Stimulated activated CD8-positive, alpha-beta memory T cell treated with anti-CD3 and anti-CD28 coated beads, Interleukin-4, amount 100 ng/mL, for 1 hour (primary cell): ENCODE measurements at places on chromosomes 5 and 9.

DNA sequence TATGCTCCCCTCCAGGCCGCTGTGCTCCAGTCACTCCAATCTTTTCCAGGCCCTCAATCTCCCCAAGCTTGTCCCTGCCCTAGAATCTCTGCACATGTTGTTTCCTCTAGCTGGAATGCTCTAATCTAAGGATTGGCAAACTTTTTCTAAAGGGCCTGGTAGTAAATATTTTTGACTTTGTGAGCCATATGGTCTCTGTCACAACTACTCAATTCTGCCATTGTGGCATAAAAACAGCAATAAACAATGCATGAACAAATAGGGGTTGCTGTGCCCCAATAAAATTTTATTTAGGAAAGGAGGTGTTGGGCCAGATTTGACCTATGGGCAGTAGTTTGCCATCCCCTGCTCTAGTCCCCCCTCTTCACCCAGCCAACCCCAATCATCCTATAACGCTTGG is 150.5 kb upstream of the LRRTM2 start:
- no peak for DNase-seq

- DNase-seq = no peak
Measured at GRCh38 chr9:91185193-91185886, 176.4 kb downstream of the AUH start.

DNA sequence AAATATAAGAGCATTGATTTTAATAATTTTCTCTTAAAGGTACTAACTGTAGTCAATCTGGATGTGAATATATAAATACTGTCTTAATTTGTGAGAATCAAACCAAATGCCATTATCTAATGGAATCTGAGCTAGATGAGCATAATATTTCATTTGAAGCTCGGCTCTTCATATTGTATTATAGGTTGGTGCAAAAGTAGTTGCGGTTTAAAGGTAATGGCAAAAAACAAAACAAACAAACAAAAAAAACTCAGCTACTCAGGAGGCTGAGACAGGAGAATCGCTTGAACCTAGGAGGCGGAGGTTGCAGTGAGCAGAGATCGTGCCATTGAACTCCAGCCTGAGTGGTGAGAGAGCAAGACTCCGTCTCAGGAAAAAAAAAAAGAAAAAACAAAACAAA is 96.4 kb downstream of the CFAP90 start:
- DNase-seq = no peak

DNA sequence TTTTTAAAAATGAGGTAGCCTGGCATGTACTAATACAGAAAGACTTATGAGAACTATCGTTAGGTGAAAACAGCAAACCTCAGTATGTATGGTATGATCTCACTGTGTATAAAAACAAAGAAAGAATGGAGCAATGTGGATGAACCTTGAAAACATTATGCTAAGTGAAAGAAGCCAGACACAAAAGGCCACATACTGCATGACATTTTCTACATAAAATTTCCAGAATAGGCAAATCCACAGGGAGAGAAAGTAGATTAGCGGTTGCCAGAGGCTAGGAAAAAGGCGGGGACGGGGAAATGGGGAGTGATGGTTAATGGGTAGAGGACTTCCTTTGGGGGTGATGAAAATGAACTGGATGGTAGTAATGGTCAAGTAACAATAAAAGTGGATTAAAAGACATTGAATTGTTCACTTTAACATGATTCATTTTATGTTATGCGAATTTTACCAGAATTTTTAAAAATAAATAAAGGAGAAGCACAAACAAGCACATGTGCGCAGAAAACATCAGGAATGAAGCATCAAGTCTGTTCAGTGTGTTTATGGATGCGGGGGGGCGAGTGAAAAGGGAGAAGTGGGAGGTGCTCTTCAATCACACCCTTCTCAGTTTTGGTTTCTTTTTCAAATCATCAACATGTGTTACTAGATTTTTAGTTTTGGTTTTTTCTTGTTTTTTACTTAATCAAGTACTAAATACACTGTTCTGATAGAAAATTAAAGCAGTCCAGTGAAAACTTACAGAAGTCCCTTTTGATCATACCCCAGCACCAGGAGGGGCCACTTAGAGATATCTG is 16.3 kb downstream of the ROR2 start:
- DNase-seq = no peak

DNA sequence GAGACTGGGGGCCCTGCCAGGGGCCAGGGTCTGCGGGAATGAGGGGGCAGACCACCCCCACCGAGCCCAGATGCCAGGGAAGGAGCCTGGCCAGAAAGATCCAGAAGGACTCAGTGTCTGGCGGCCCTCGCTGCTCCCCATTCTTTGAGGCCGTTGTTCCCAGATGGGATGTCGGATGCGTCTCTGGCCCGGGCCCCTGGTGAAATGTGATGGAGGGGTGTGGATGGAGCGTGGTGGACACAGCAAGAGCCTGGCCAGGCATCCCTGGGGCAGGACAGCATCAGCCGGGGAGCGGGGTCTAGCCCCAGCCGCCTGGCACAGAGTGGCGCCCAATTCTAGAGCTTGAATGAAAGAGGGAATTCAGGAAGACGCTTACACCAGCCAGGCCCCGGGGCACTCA is 46.2 kb upstream of the NKD2 start:
- no peak for DNase-seq

GRCh38 chr9:116282597-116282996 is 129.0 kb downstream of the PAPPA start:
- DNase-seq = no peak

- DNase-seq = no peak
Measured at GRCh38 chr9:111838439-111838838, 43.7 kb upstream of the SHOC1 start.

GRCh38 chr5:116655431-116655830 is 80.8 kb upstream of the SEMA6A start:
- no peak for DNase-seq

- no peak for DNase-seq
Measured at GRCh38 chr5:54745599-54745998, 228.0 kb downstream of the SNX18 start.

GRCh38 chr9:1653282-1653681 is 361.9 kb upstream of the SMARCA2 start:
- DNase-seq = no peak

DNA sequence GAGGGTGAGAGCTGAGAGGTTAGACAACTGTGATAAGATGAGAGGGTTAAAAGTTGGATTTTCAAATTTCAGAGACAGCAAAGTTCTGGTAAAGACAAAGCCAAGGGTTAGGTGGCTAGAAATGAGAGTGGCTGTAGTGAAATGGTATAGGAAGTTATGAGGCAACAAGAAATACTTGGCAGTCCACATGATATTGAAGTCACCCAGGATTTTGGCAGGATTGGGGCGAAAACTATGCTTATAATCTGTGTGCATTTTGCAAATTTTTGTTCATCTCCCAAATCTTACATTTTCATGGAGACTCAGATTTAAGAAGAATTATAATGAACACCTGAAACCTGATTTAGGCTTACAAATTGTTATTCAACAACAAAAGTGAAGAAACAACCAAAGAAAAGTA is 35.6 kb downstream of the C9 start:
- no peak for DNase-seq

DNA sequence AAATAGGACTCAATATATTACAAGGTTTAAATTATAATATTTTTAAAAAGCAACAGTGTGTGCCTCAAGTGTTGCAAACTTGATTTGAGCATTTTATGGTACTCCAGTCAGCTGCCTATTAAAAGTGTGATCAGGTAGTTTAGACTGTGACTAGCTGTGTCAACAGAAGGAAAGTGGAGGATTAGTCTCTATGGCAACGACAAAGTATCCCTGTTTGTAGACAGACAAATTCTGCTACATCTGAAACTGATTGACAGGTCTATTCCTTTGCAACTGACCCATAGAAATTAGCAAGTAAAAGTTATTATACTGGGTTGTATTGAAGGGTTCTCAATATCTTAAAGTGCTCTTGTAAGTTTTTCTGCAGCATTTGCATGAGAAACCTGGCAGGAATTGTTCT is 249.8 kb upstream of the ARRDC3 start:
- DNase-seq = no peak

DNA sequence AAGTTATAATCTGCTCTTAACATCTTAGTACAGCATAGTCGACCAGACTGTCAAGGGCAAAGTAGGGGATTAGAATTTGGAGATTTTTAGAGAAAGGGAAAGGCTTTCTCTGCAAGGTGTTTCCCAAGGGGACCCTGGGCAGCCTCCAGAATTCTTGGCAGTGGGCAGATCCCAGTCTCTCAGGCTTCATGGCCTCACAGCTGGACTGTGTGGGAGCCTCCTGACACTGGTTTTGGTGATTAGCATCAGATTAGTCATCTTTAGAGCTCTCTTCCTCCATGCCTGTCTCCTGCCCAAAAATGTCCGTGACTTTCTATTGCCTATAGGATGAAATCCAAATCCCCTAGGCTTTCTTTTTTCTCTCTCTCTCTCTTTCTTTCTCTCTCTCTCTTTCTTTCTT is 370.7 kb downstream of the ZSWIM6 start:
- DNase-seq = no peak

DNA sequence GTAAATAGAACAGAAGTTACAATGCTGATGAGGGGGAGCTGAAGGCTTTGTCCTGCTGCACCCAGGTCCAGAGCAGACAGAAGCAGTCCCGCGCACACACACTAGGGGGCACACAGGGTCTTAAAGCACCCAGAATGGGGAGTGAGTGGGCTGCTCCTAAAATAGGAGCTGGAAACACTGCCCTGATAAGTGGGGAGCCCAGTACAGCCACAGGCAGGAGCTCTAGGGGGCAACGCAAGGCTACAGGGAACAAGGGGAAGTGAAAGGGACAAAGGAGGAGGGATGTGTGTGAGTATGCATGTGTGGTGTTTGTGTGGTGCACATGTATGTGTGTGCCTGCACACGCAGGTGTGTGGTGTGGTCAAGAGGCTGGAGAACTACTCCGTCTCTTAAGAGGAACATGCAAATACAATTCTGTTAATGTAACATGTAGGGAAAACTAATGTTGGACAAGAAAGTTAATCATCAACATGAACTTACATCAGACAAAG is 191.5 kb downstream of the ROR2 start:
- no peak for DNase-seq

- DNase-seq = no peak
Measured at GRCh38 chr5:14218897-14219573, 75.9 kb downstream of the TRIO start.

DNA sequence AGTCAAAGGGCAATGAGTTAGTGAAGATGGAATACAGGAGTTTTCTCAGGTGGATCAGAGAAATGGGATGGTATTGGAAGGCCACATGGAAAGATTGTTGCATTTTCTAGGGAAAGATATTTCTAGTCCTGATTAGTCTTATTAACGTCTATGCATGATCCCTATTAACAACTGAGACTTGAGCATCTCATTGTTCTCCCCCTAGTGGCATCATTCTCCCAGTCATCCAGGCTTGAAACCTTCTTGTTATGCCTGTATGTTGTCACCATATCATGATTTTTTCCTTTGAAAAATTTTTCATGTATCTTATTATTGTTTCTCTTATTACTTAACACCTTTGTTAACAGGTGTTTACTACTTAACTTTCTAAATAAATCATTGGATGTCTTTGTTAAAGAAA is 34.4 kb downstream of the KIF2A start:
- no peak for DNase-seq

DNA sequence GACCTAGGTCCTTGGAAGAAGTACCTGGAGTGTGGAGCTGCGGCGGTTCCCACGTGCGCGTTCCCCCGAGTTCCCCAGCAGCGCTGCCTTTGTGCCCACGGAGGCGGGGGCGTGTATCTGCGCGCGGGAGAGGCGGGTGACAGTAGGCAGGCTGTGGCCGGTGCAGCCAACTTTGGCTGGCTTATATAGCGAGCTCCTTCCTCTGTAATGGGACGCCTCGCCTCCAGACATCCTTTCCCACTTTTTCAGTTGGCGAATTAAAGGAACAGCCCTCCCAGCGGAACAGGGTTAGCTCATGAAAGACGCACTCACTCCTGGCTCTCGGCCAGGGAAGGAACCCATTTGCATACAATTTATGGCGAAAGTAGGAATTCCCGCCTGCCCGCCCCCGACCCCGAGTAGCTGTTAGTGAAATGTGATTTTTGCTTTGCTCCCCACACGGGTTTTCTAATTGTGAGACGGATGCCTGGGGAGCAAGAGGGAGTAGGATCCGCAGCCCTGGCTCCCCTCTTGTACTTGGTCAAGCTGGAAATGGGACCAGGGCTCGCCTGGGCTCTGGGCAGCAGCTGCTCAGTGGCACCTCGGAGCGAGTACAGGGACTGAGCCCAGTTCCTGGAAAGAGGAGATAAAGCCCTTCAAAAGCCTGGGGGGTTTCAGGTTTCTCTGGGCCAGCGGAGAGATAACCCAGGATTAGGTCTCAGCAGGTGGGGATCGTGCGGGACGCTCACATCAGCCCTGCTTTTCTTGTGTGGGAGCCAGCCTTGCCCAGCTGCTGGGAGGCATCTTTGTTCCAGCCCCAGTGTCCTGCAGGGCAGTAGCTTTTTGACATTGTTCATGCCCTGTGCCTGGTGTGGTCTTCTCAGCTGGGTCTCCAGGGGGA is at the start of gene TNC:
TSS of gene TNC (minus strand) at position 159 of the 880 bp plus-strand sequence. CDS start 27,139 bp downstream, outside the sequence.
- no peak for DNase-seq

- no peak for DNase-seq
Measured at GRCh38 chr9:35674025-35674361, 265 bp downstream of the CA9 start.

DNA sequence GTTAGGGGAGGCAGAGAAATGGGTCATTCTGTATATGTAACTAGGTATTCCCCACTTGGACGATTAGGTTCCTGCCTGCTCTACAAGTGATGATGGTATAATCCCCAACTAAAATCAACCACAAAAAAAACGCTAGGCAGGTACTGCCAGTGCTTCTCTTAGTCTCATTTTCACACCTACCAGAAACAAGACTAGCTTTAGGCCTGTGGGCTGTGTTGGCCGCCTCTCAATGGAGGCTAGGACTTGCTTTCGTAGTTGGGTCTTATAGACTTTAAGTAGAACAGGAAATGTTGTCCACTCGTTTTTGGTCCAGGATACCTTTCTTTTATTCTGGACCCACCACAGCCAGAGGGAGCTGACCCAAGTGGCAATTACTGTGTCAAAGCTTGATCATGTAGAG is 111.8 kb downstream of the UNC13B start:
- no peak for DNase-seq

GRCh38 chr9:134039386-134040175 is 14.3 kb downstream of the BRD3OS start:
- DNase-seq = no peak

GRCh38 chr5:81393430-81393782 is 528 bp downstream of the ACOT12 start:
- DNase-seq = no peak

DNA sequence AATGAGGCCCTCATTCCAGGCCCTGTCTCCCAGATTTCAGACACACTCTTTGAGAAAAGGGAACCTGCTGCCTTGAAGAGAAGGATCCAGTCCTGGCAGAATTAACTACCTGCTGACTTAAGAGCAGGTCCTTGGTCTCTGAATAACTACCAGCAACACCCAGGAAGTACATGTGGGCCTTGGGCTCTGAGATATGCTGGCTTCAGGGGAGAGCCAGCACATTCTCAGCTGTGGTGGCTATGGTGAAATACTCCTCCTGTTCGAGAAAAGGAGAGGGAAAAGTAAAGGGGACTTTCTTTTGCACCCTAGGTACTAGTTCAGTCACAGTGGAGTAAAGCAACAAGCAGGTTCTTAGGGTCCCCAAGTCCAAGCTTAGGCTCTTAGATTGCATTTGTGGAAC is 120.0 kb downstream of the HMHB1 start:
- no peak for DNase-seq
